ENCODE measurements at places on chromosomes 5 and 9.

DNA sequence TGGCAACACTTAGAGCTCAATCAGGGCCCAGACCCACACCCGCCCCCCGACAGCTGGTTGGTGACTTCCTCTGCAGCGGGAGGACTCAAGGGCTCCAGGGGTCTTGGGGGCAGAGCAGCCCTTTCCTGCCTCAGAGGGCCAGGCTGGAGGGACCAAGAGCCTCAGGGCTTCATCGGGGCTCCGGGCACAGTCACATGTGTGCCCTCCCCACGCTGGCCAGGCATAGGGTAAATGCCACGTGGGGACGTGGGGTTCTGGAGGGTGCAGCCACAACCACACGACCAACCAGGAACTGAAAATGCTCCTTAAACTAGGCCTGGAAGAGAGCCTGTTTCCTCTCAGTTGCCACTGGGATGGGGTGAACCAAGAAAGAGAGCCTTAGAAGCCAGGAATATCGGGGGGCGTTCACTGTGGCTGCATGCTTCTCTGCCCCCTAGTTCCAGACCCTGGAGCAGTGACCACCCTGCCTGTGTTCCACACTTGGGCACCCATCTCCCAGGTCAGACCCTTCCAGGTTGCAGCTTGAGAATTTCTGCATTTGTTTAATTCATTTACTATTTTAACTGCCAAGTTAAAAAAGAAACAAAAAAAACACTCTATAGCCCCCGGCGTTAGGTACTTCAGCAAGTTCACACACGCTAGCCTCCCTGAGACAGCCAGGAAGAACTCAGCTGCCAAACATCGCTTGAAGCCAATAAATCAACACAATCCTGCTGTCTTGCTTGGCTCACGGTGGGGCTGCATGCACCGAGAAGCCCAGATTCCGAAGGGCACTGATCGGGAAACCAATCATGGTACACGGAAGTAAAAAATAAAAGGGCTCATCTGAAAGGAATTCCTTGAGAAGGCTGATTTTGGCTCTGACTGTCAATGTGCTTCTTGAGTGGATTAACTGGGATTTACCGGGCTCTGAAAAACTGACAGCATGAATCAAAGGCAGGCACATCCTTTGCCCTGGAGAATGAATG is 56.1 kb upstream of the PHYKPL start:
- no peak for DNase-seq

DNA sequence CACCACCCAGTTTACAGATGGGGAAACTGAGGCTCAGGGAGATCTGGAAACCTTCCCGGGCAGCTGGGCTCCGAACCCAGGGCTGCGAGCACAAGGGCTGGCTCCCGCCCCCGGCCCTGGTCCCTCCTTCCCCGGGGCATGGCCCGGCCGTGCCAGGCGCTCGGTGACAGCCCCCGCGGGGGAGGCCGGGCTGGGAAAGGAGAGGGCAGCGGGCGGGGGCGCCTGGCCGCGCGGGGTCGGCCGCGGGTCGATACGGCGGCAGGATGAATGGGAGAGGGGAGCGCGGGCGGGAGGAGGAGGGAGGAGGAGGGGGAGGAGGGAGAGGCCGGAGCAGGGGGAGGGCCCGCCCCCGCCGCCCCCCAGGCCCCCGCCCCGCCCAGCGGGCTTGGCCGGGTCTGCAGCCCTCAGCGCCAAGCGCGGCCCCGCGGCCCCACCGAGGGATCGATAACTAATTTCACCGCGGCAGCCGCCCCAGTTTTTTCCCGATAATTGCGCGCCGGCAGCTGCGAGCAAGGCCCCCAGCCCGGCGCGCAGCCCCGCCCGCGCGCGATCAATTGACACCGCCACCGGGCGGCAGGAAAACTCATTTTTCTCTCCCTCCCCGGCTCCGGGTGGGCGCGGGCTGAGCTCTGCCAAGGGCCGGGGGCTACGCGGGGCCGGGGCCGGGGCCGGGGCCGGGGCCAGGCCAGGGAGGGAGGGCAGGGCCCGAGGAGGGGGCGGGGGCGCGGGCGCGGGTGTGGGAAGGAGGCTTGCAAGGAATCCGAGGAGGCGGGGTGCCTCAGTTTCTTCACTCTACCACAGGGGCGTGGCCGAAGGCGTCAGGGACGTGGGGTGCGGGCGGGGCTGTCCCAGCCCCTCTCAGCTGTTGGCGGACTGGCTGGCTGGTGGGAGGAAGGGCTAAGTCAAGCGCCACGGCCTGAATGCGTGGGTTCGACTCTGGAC is 52.1 kb downstream of the C9orf50 start:
- DNase-seq: no peak

DNA sequence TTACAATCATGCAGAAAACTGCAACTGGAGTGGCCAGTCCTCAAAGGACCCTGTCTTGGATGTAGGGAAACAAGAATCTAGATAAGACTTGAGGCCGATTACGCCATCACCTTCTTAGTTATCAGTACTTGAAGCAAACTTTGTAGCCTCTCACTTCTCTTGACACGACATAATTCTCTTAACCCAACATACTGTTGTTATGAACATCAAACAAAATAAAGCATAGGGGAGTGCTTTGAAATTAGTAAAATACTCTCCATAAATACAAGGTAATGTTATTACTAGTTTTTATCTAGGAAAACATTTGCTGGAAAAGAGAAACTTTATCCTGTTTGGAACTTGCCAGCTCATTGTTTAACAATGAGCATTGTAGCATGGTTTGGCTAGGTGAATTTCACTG is 574.9 kb upstream of the DMAC1 start:
- no peak for DNase-seq

DNA sequence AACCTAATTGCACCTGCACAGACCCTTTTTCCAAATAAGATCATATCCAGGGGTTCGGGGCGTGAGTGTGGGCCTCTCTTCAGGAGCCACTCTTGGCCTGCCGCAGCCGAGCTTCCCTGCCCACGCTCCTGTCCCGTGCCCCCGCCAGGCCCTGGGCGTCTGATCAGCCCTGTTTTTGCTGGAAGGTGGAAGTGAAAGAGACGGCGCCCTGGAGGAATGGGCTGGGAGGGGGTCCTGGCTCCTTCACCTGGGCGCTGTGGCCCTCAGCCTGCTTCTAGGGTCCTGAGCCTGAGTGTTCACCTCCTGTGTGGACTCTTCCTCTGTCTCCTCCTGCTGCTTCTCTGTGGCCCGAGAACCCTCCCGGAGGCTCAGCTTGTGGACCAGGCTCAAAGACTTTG is 11.2 kb upstream of the COL5A1 start:
- no peak for DNase-seq

- DNase-seq: no peak
Measured at GRCh38 chr5:5854087-5854486, 431.6 kb downstream of the ICE1 start.

GRCh38 chr9:1200847-1201251 is 150.7 kb downstream of the DMRT2 start:
- DNase-seq: no peak

GRCh38 chr9:106450549-106450948 is 412.4 kb upstream of the ZNF462 start:
- no peak for DNase-seq

DNA sequence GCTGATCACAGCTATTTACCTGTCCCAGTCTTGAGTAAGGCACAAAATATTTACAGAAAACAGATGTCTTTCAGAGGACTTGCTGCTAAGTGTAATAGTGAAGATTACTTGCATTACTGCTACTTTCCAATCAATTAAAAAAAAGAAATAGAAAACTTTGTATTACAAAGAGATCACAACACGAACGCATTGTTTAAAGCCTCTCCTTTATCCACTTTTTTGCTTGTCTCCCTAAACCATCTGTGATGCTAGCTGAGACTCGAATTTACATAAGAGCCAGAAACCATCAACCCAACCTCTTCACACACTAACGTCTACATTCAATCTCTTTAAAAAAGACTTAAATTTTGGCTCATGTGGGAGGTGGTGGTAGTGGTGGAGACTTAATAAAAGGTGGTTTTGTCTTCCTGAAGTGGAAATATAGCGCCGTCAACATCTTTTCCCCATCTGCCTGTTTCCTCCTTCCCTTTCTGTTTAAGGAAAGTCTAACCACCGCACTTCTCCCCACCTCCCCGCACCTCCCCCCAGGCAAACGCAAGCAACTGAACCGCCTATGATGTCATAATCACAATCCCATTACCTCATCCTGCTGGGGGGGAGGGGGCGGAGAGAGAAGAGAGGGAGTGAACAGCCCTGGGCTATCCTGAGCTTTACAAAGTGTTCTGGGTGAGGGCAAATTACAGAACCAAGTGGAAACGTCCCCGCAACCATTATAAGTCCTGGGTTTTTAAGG is 948 bp upstream of the FAM53C start:
- peak; percentile 43 for DNase-seq

DNA sequence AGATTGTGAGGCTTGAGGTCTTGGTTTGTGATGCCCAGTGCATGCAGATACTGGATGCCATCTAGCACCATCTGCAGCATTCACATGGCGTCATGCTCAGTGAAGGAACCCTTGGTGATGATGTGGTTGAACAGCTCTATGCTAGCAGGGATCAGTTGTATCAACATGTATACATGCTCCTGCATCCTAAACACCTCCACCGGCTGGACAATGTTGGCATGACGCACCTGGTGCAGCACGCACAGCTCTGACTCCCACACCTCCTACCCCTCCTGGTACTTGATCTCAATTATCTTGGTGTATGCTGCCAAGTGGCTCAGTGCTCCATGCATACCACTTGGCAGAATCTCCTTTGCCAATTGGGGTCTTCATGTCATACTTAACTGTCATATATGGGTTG is 49.1 kb downstream of the MTREX start:
- no peak for DNase-seq
